NCI-H1417 (cell line): ENCODE measurements at places on chromosomes 4 and X.
A peak's percentile ranks its signal among the peaks of the same experiment; 100 is the strongest.

GRCh38 chrX:72105436-72105835 is 26.3 kb downstream of the RTL5 start:
- DNase-seq = no peak

GRCh38 chr4:120773641-120774040 is 148.9 kb downstream of the PRDM5 start:
- DNase-seq = no peak

DNA sequence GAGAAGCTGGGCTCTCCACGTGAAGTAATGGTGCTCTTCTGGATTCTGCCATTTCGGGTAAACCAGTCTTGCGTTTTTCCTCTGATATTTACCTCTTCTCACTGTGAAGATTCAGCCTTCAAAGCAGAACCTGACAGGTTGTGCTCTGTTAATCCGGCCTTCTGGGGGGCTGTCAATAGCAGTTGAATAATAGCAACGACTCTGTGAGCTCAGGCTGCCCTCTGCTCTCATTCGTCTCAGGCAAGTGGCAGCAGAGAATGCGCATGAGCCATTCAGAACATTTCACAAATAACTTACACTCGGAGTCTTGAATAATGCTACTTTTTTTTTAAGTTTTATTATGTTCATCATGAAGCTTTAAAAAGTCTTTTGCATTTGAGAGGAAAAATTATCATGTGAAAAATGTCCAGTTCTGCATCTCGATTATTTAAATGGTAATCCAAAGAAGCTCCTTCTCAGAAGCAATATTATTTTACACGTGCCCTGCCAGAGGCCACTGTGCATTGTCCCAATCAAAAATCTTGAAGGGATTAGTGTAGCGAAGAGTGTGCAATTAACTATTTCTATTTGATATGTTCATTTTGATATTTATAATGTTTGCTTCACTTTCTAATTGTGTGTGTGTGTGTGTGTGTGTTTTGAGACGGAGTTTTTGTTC is 354.2 kb upstream of the FAT1 start:
- DNase-seq = no peak

DNA sequence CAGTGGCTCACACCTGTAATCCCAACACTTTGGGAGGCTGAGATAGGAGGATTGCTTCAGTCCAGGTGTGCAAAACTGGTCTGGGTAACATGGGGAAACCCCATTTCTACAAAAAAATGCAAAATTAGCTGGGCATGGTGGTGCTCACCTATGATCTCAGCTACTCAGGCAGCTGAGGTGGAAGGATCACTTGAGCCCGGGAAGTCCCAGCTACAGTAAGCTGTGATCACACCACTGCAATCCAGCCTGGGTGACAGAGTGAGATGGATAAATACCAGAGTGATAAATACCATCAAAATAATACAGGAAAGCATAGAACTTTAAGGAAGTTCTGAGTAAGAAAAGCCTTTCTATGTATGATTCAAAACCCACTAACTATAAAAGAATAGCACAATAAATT is 52.8 kb downstream of the LRBA start:
- no peak for DNase-seq

DNA sequence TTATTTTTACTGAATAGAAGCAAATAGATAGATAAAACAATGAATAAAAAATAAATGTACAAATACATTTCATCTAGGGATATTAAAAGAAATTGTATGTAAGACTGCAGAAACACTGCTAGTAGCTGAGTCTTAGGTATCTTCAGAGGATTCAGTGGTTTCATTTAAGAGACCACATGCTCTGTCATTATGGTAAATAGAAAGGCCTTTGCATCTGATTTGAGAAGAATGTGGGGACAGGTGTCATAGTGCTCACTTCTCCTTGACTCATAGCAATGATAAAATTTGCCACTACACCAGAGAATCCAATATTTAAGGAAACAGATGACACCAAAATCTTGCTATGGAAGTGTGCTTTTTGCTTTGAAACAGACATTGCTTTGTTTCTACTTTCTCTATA is 59.8 kb upstream of the PPP1R2C start:
- DNase-seq = no peak

GRCh38 chr4:76559236-76560071 is 124.4 kb downstream of the SHROOM3 start:
- DNase-seq = no peak

- DNase-seq = no peak
Observed at GRCh38 chrX:21781525-21781924, 23.6 kb upstream of the SMPX start.

GRCh38 chr4:78152795-78153194 is 95.7 kb downstream of the FRAS1 start:
- no peak for DNase-seq

DNA sequence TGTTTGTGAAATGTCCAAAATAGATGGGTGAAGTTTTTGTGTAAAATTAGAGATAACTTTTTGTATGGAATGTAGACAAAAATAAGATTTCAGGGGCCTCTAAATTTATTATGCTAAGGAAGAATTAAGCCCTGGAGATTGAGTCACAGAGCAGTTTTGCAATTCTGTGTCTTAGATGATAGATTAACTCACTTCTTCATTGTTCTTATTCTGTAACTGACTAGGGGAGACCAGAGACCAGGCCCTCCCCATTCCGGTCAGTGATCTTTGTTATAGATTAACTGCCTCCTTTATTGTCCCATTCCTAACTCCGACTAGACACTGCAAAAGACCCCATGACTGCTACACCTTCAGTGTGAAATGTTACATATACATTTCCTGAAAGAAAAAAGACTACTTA is 238.4 kb upstream of the TAPT1 start:
- no peak for DNase-seq

DNA sequence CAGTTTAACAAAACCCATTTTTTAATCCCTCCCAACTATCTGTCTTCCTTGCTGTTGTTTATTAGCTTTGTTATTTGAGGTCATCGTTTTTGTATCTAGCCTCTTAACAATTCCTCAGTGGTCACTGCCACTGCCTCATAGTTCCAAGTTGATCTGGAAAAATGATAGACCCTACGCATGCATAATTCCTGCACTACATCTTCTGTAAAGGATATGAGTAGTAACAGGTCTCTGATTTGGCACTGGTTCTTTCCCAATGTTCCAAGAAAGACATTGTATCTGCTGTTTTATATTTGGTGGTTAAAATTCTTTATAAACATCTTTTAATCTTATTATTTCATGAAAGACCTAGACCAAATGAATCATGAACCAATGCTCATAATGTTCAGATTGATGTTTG is 166.6 kb downstream of the ZNF330 start:
- DNase-seq = no peak

DNA sequence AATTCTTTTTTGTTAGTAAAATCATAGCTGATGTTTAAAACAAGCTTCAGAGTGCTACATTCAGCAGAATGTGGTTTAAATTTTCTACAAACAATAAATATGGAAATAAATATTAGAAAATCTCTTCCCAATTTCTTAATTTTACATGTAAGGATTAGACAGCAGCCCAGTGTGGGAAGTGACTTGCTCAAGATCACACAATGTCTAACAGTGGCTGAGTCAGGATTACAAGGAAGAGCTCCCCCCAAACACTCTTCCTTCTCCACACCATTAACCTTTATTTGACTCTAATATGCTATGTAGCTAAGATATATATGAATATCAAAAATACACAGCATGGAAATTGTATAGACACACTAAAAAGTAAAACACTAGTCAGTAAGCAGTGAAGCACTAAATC is 59.5 kb downstream of the SLC10A7 start:
- no peak for DNase-seq

GRCh38 chrX:102155806-102156179 is at the start of gene BEX5:
BEX5 (minus strand) TSS chrX:102155977; CDS start chrX:102154265, 1,712 bp downstream.
- peak; percentile 88 for DNase-seq

- DNase-seq = no peak
Observed at GRCh38 chrX:28205126-28205525, 223.9 kb upstream of the DCAF8L1 start.

- no peak for DNase-seq
Observed at GRCh38 chrX:136906921-136907510, 26.5 kb upstream of the RBMX start.

- peak; percentile 87 for DNase-seq
Observed at GRCh38 chr4:184826691-184827270, 1.0 kb upstream of the ACSL1 start.

DNA sequence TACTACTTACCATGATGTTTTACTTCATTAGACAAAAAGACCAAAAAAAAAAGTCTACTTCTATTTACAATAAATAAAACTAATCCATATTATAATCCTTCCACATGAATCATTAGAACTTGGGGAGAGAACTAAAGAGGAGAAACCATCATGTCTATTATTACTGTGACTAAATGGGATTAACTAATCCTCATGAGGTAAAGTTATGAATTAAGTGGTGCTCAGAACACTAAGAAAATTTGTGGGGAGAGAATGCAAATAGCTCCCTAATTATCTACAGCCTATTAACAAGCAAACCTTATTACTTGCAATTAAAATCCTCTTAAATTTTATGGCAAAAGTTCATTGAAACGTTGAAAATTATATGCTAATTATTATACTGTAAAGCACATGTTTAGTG is 68.8 kb downstream of the MAB21L2 start:
- no peak for DNase-seq

DNA sequence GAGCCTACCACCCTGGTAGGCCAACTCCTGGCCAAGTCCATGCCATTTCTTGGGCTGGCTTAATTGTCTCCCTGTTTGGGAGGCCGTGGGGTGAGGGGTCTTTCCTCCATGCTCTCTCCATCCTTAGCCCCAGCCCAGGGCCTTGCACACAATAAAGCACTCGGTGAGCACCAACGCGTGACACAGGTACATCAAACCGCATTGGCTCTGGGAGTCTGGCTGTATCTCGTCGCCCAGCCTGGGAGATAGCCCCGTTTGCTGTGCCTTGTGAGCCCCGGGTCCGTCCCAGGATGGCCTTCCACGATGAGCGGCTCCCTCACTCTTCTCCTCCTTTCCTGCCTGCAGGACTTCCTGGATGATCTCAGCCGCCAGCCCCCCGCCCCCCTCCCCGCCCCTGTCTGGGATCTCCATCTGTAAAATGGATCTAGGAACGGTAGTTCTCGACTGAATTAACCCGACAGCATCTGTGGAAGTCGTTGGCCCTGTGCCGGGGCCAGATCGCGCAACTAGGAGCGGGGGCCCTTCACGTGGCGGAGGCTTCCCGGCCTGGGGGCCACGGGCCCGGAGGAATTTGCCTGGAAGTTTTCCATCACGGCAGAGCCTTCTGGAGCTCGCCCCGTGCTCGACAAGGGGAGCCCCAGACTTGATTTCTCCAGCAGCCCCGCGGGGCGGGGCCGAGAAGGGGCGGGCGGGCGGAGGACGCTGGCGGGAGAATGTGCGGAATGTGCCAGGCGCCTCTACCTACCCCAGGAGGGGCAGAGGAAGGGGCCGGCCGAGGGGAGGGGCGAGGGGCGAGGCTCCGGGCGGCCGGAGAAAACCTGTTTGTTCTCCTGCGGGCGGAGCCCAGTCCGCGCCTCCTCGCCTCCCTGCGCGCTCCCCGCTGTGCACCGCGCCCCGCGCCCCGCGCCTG is at the start of gene ZNF185:
Gene ZNF185 (plus strand): TSS at position 846 of the 910 bp plus-strand sequence. CDS start 16,423 bp downstream, outside the sequence.
- peak; percentile 12 for DNase-seq

- no peak for DNase-seq
Observed at GRCh38 chrX:32448320-32448719, 763.0 kb downstream of the DMD start.

GRCh38 chr4:113674733-113675132 is 86.8 kb downstream of the CAMK2D start:
- DNase-seq = no peak

- DNase-seq = peak; percentile 79
Observed at GRCh38 chrX:39855748-39856129, 242.0 kb downstream of the BCOR start.

- DNase-seq = no peak
Observed at GRCh38 chrX:103233263-103233662, 18.4 kb downstream of the BEX4 start.

DNA sequence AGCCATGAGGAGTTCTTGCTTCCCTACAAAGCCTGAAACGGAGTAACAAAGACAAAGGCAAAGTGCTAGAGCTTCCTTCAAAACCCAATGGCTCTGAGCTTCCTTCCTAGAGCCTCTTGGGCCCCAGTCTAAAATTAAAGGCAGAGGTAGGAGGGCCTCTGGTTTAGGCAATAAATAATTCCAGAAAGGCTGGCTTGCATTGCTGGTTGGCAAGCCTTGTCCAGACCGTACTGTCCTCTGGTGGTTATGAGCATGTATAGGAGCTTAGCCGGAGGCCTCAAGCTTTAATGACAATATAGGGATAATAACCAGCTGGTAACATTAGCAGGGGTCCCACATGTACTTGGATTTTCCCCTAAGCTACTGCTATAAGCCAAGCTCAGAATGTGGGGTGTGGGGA is 237.3 kb downstream of the AR start:
- DNase-seq = no peak
